ENCODE measurements at places on chromosomes 2 and 18. TPM values are rescaled to one million over a fixed set of nuclear protein-coding genes. Genes with fewer than 3 reads are reported as not detected.

The NEU2 gene
- not detected for total RNA-seq

The MC2R gene
- total RNA-seq: not detected

The NETO1 gene
- 0.17 TPM for total RNA-seq

The MOGAT1 gene
- total RNA-seq: not detected

The APLF gene
- 5.8 TPM for total RNA-seq

The TCF23 gene
- total RNA-seq: not detected

The IL36G gene
- not detected for total RNA-seq

The CYB5A gene
- 109 TPM for total RNA-seq

The IDH1 gene
- 236 TPM for total RNA-seq

The BMP10 gene
- not detected for total RNA-seq

The SDC1 gene
- total RNA-seq: 57.6 TPM

The GRHL1 gene
- total RNA-seq: 0.58 TPM

The ACADL gene
- 0.66 TPM for total RNA-seq

The CD8B gene
- total RNA-seq: not detected

The MRPL53 gene
- 48.0 TPM for total RNA-seq

The TRABD2A gene
- 17.5 TPM for total RNA-seq

The NEB gene
- 0.17 TPM for total RNA-seq

The GALNT14 gene
- 0.66 TPM for total RNA-seq

The ADGRF3 gene
- total RNA-seq: not detected

The EPAS1 gene
- total RNA-seq: 71.1 TPM

The MOCOS gene
- 5.5 TPM for total RNA-seq

The BAZ2B gene
- 28.9 TPM for total RNA-seq

The TUBA3E gene
- total RNA-seq: not detected

The DLX2 gene
- 0.17 TPM for total RNA-seq

The VWC2L gene
- total RNA-seq: not detected

The GKN1 gene
- total RNA-seq: not detected

The SPOPL gene
- 8.6 TPM for total RNA-seq

The EVX2 gene
- total RNA-seq: not detected

The RAD51AP2 gene
- total RNA-seq: not detected

The GCG gene
- total RNA-seq: not detected

The DSC3 gene
- total RNA-seq: 0.15 TPM

The XRCC5 gene
- 205 TPM for total RNA-seq

The UCN gene
- 1.8 TPM for total RNA-seq

The IL1B gene
- total RNA-seq: 0.15 TPM

The NEURL3 gene
- total RNA-seq: not detected

The PXDN gene
- total RNA-seq: 144 TPM

The NT5C1B gene
- not detected for total RNA-seq

The NR4A2 gene
- total RNA-seq: 0.33 TPM

The GPR45 gene
- total RNA-seq: not detected

The CCDC74B gene
- 4.8 TPM for total RNA-seq

The XDH gene
- total RNA-seq: 1.3 TPM

The DNAH6 gene
- 0.58 TPM for total RNA-seq

The ACVR1C gene
- total RNA-seq: 0.50 TPM

The BCL11A gene
- total RNA-seq: under 0.01 TPM

The POTEC gene
- total RNA-seq: not detected

All from smooth muscle cell of trachea (primary cell).